CD4-positive, alpha-beta T cell treated with Interleukin-4 for 4 hours (primary cell): ENCODE measurements at places on chromosomes 13 and 19.
A peak's percentile ranks its signal among the peaks of the same experiment; 100 is the strongest.

DNA sequence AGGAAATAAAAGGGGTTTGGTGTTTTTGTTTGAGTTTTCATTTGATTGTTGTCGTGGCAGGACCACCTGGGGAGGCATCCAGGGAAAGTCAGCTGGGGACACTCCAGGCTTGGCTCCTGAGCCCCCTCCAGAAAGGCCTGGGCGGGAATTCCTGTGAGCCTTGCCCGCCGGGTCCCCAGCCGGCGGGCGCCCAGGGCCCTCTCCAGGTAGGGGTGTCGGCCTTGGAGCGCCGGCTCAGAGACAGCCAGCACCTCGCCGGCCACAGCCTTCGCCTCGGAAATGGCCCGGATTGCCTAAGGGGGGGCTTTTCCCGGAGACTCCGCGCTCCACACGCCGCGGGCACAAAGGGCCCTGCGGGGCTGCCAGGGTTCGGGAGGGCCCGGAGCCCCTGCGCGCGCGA is 125.0 kb downstream of the TNFRSF19 start:
- no peak for DNase-seq

- no peak for DNase-seq
Observed at GRCh38 chr19:49883094-49883493, 5.6 kb downstream of the TBC1D17 start.

- DNase-seq = no peak
Observed at GRCh38 chr13:93953841-93954240, 525.6 kb downstream of the DCT start.

DNA sequence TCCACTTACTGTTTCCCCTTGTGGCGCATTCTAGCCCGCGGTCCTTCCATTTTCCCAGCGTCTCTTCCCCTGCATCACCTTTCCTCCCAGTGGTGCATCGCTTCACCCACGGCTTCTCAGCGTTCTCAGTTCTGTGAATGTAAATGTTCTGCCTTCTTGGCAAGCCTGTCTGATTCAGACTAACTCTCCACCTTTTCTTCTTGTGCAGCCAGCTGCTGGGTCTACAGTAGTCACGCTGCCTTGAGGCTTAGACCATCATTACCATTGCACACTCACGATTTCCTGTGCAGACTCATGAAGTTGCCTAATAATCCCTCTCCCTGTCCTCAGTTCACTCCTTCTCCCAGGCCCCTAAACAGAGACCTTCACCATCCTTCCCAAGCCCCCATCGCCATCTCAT is 75.0 kb downstream of the DHRS12 start:
- no peak for DNase-seq

DNA sequence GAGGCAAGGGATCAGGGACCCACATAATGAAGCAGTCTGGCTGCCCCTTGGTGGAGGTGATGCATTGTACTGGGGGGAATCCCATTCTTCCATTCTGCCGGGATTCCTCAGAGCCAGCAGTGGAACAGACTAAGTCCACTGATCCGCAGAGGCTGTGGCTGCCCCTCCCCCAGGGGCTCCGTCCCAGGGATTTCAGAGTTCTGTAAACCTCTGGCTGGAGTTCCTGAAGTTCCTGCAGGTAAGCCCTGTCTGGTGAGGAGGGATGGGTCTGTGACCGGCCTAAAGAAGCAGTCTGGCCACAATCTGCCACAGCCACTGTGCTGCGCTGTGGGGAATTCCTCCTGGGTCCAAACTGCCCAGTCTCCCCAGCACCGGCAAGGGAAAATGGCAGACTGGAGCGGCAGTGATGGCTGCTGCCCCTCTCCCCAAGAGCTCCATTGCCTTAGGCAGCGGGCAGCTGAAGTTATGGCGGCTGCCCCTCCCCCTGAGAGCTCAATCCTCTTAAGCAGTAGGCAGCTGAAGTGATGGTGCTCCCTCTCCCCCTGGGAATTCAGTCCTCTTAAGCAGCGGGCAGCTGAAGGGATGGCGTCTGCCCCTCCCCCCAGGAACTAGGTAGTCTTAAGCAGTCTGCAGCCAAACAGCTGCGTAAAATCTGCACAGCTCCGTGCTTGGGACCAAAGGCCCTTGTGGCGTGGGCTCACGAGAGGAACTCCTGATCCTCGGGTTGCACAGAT is 155.7 kb downstream of the PCDH17 start:
- no peak for DNase-seq

DNA sequence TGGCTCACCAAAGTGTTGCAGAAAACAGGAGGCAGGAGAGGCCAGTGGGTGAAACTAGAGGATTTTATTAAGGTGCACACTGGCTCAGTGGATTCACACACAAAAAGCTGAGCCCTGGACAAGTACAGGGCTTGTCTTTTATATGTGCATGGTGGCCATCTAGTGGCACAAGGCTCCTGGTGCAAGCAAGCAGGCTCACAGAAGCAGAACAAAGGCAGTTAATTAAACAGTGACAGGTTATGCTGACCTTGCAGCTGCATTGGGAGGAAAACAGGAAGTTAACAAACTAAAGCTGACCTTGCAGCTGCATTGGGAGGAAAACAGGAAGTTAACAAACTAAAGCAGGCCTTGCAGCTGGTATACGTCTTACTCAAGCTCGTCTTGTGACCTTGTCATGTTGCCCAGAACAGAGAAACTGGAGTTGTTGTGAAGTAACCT is 65.3 kb upstream of the ZNF681 start:
- peak; percentile 17 for DNase-seq

- no peak for DNase-seq
Observed at GRCh38 chr19:38278751-38279150, 14.4 kb downstream of the SPINT2 start.

- DNase-seq = no peak
Observed at GRCh38 chr19:44575116-44575700, 38.2 kb upstream of the IGSF23 start.

DNA sequence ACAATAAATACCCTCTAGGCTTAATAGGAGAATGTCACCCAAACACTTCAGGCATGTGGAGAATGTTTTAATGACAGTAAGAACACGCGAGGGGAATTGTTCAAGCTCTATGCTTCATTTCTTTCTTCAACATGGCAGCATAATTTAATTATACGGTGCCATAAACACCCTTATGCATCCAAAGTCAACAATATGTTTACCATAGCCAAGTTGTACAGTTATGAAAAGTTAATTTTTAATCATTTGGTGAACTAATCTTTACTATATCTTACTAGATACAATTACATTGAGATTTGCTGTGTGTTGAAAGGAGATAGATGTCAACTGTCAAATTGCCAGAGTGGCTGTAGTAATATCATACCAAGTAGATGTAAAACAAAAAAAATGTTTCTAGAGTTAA is 185.9 kb upstream of the NBEA start:
- no peak for DNase-seq

DNA sequence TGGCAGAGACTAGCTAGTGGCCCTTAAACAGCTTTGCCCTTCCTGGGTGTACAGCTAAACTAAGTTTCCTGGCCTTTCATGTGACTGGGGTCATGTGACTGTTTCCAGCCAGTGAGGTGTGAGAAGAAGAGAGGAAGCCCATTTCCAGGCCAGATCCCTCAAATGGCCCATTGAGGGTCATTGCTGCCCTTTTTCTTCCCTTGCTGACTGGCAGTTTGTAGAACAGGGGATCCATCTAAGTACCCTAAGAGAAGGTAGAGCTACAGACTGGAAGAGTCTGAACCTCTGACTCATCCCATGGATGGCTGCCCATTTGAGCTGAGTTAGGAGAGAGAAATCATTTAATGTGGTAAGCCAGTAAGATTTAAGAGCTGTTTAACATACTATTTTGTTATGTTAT is 2.8 kb downstream of the SWSAP1 start:
- no peak for DNase-seq

DNA sequence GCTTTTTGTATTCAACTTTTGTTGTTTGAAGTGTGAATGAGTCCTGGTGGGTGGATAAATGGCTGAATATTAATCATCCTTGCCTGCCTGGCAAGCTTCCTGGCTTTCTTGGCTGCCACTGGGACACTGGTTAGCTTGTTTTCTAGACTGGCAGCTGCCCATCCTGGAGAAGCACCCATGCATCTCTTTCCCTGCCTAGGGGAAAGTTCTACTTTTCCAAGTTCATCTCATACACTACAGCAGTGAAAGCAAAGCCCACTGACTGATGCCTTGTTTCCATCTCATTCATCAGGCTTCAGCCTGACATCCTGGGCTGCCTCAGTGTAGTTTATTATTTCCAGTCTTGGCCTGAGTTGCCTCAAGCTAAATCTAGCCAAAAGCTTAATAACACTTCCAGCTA is 244.8 kb downstream of the PCDH20 start:
- DNase-seq = no peak

- DNase-seq = no peak
Observed at GRCh38 chr19:7907544-7907943, 3.9 kb downstream of the MAP2K7 start.
